CD8-positive, alpha-beta T cell (primary cell): ENCODE measurements at places on chromosomes 2 and 18. TPM values are rescaled to one million over a fixed set of nuclear protein-coding genes. Genes with fewer than 3 reads are reported as not detected.

The C1QL2 gene
- total RNA-seq = not detected

The SLC30A3 gene
- not detected for total RNA-seq

The SPATA3 gene
- total RNA-seq = not detected

The CYP1B1 gene
- total RNA-seq = not detected

The SLC4A5 gene
- total RNA-seq = 5.7 TPM

The IGFBP5 gene
- total RNA-seq = not detected
